ENCODE measurements at places on chromosomes 6 and 20.

DNA sequence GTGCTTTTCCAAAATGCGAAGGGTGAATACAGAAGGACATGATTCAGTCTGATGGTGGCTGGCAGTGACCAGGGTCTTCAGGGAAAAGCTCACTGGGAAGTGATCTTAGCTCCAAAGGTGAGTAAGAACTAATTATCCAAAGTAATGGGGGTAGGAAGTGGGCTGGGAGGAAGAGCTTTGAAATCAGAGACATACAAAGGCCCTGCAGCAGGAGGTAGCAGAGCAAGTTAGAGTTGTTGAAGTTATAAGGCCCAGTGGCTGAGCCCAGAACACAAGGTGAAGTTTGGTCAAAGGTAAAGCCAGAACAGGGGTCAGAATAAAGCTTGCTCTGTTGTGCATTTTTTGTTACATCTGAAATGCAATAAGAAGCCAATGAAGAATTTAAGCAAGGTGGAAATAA is 81.2 kb downstream of the PLCB1 start:
- DNase-seq: no peak

- no peak for DNase-seq
Measured at GRCh38 chr6:138795809-138796603, at the start of gene ECT2L. Gene ECT2L (plus strand): TSS chr6:138796087. CDS start chr6:138813275, 17,188 bp downstream.

- DNase-seq: peak; percentile 27
Measured at GRCh38 chr6:45548657-45549515, 171.2 kb upstream of the SUPT3H start.

DNA sequence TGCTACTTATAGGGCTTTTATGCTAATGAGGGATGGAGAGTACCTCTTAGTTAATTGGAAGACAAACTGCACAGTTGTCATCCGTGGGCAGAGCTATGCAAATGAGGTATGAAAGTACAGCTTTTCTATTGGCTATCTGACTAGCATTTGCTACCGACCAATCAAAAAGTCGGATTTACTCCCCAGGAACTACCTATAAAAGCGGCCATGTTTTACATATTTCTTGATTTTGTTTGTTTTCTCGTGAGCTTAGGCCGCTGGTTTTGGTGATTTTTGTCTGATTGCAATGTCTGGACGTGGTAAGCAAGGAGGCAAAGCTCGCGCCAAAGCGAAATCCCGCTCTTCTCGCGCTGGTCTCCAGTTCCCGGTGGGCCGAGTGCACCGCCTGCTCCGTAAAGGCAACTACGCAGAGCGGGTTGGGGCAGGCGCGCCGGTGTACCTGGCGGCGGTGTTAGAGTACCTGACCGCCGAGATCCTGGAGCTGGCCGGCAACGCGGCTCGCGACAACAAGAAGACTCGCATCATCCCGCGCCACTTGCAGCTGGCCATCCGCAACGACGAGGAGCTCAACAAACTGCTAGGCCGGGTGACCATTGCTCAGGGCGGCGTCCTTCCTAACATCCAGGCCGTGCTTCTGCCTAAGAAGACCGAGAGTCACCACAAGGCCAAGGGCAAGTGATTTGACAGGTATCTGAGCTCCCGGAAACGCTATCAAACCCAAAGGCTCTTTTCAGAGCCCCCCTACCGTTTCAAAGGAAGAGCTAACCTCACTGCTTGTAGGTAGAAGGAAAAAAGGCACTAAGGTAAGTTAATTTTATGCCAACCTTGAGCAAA is 36.9 kb downstream of the HFE start:
- DNase-seq: peak; percentile 84

DNA sequence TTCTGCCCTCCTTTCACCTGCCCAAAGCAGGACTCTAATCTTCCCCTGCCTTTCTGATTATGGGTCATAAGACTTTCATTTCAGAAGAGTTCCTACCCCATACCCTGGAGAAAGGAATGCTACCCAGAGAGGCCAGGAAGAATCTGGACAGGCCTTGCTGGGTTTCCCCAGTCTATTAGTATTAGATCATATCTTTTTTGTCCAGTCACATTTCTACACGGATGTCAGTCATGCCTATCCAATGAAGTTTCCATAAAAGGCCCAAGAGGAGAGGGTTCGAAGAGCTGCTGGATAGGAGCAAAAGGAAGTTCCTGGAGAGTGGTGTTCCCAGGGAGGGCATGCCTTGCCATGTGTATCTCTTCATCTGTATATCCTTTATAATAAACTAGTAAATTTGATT is 3.2 kb downstream of the POLH start:
- DNase-seq: no peak

- DNase-seq: no peak
Measured at GRCh38 chr6:100657678-100658330, 193.1 kb upstream of the SIM1 start.

GRCh38 chr6:166750108-166750793 is 123.2 kb upstream of the RPS6KA2 start:
- no peak for DNase-seq

- DNase-seq: no peak
Measured at GRCh38 chr6:141452354-141452686, 680.4 kb upstream of the GJE1 start.

GRCh38 chr6:143612186-143612585 is 65.6 kb upstream of the PHACTR2 start:
- DNase-seq: no peak

DNA sequence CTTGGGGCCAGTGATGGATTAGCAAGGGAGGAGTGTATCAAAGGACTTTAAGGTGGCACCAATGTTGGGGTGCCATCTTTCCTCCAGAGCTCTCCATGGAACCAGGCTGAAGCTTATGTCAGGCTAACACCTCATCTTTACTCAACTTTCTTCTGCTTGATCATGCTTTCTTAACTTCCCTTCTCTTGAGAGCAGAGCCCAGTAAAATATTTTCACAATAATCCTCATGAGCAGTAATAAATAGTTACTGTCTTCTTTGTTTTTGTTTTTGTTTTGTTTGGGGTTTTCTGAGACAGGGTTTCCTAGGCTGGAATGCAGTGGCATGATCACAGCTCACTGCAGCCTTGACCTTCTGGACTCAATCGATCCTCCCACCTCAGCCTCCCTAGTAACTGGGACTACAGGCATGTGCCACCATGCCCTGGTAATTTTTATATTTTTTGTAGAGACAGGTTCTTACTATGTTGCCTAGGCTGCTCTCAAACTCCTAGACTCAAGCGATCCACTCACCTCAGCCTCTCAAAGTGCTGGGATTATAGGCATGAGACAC is 127.9 kb upstream of the TOP1 start:
- no peak for DNase-seq

GRCh38 chr6:151493804-151494234 is at the start of gene CCDC170:
Gene CCDC170 (plus strand): TSS chr6:151494017. CDS start chr6:151494129, 112 bp downstream.
- DNase-seq: no peak

DNA sequence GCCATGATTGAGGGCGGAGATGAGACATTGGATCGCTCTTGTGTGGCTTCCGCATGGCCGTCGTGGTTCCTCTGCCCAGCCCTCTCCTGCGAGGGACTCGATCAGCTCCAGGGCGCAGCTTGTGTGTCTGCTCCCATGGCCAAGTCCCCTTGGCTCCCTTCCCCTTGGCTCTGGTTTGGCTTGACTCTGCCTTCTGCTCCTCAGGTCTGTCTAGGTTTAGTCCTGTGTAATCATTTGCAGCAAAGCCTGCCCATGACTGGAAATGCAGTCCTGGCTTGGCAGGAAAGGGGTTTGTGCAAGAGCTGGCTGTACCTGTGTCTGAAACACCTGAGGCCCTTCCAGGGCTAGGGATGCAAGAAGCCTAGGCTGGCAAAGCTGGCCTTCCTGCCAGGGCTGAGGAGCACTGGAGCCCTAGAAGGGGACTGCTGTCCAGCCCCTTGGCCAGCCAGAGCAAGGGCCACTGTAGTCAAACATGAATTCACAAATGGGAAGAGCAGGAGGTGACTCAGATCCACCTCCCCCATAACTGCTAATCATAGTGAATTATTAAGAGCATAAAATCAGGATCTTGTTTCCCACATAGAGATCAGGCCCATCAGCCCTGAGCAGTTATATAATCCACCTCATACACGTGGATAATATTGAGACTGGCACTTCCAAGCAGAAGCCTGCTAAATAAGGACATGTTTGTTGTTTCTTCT is 196.8 kb downstream of the FARS2 start:
- no peak for DNase-seq

GRCh38 chr20:56422824-56423189 is 10.7 kb downstream of the CASS4 start:
- DNase-seq: no peak

DNA sequence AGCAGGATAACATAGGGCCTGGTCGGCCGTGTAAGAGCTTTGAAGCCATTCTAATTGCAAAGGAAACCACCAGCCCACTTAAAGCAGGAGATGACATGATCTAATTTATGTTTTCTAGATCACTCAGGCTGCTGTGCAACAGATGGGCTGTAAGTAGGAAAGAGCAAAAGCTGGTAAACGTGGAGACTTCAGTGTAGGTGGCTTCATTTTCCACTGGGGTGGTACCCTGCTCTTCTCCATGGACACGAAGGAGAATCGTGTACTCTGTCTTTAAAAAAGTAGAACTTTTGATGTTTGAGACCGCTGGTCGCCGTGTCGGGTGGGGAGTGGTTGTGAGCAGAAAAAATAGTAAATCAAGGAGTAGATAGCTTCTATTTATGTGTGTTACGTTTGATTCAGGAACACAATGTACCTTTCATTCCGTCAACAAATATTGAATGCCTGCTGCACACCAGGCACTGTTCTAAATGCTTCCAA is 6.4 kb downstream of the CASS4 start:
- peak; percentile 33 for DNase-seq

- DNase-seq: no peak
Measured at GRCh38 chr6:87736809-87737540, 34.9 kb upstream of the AKIRIN2 start.

GRCh38 chr20:22080985-22081384 is 375.5 kb downstream of the PAX1 start:
- DNase-seq: no peak

- no peak for DNase-seq
Measured at GRCh38 chr6:53986165-53986720, 125.0 kb upstream of the MLIP start.

DNA sequence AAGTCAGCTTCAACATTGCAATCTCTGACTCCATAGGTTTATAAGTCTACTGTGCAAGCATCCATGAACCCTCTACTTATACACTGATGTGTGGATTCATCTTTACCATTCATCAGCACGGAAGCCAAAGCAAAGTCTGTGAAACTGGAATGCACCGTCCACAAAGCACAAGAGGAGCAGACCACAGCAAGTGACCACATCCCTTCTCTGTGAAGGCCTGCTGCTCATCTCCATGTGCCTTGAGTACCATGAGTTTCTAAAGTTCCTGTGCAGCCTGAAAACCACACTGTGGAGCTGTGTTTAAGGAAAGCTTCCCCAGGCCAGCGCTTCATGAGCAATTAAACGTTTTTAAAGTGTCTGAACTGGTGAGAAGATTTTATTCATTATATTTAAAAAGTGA is 20.0 kb downstream of the GABRR1 start:
- DNase-seq: no peak

DNA sequence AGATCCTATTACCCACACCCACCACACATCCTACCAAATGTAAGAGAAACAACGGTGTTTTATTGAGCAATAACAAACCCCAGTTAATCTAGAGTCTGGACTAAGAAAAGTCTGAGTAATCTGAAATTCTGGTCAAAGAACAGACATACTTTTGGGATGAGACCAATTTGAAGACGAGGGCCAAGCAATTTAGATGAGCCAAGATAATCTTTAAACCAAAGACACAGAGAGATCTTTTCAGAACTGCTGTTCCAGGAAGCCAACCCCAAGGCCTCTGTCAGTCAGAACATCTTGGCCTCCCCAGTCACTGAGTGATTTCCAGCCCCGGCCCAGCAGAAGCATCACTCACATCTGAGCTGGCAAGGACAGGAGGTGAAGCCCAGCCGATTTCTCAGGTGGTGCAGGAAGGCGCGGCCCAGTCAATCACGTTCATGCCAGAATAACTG is 118.5 kb upstream of the SYNDIG1 start:
- no peak for DNase-seq

DNA sequence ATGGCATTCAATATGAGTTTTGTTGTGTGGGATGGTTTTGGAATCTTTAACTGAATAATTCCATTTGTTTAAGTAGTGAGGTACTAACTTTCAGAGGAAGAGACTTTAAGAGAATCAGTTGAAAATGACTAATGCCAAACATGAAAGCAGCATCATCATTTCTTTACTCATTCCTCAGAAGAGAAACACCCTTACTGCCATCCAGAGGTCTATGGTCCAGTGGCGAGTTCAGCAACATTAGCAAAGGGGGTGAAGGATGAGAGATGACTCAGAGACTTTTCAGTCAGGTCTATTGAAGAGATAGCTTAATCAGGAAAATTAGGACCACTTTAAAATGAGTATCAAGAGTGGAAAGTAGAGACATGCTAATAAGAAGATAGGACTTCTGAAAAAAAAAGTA is 118.8 kb downstream of the COL19A1 start:
- no peak for DNase-seq

DNA sequence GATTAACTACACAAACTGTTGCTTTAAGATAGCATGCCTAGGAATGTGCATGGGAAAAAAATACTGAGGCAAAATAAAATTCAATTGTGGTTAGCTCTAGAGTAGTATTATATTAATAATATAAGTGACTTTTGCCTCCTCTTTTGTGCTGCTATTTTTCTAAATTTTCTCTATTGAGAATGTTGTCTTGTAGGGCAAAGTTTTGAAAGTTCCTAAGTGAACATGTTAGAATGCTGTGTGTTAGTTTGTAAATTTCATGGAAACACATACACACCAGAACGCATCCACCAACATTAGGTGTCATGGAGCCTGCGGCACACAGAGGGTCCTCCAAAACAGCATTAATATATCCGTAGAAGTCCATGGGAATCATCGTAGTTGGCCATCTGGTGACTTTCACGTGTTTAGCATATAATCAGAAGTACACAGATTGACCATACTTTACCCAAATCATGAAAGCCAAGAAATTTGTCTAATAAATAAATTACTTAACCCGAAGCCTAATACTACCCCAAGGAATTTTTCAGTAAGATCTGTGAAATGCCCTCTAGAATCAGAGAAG is 25.6 kb downstream of the ARHGAP18 start:
- DNase-seq: no peak

DNA sequence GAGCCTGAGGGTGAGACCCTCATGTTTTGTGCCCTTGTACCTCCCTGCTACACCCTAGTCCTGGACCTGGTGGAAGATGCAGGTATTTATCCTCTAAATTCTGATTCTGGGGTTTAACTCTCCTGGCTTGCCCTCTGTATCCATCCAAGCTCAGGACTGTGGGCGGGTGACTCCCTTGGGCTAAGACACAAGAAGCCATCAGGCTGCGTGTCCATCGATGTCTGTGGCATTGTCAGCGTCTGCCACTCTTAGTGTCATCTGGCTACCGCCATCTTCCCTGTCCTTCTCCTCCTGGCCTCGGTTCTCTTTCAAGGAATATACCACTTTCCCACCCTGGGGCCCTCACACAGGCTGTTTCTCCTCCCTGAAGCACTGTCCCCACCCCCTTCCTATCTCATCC is 28.9 kb upstream of the BLCAP start:
- no peak for DNase-seq

DNA sequence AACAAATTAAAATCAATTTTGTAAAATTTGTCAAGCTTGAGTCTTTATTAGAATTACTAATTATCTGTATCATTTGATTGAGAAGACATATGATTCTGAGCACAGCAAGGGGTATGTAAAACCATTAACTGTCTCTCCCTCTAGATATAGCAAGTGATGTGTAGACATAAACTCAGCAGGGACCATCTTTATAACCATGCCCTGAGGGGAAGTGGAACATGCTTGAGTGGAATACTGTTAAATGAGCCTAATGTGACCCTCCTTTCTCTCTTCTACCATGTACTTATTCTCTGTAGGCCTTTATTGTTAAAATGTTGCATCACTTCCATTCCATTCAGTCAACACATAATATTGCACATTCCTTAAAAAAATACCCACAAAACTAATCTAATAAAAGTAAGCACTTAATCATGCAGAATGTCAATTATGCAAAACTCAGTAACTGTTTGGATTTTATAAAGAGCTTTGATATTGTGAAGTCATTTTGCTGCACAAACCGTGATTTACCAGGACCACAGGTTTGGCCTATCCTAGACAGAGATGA is 896.6 kb upstream of the MANEA start:
- DNase-seq: no peak

Measured in T-helper 2 cell treated with Interferon-gamma antibody and Interleukin-4, amounts not matched to agents 5 μg/mL and 100 μg/mL, for 36 hours (primary cell).